ENCODE measurements at places on chromosomes 11 and 22. TPM values are rescaled to one million over a fixed set of nuclear protein-coding genes. Genes with fewer than 3 reads are reported as not detected.

The SPON1 gene
- not detected for polyA plus RNA-seq

DNA sequence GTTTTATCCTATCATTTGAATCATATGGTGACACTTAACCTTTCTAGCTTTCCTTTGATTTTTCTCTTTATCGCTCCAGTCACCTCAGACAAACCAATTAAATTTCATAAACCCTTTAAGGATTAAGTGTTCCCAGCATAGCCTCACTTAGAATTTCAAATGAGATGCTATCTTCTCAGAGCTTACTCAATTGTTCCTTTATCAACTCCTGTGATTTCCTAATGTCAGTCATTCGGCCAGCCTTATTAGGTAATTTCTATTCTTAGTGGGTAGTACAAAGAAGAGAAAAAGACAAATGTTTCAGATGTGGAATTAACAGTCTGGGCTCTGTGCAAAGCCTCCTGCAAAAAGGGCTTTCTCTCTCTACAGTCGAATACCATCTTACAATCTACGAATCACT is 77.1 kb upstream of the CCDC90B start:
- no peak for DNase-seq

- no peak for DNase-seq
These were observed 207.7 kb downstream of the CEP164 start for GRCh38 chr11:117535201-117535849.

The RIMBP3C gene
- 0.02 TPM for polyA plus RNA-seq

DNA sequence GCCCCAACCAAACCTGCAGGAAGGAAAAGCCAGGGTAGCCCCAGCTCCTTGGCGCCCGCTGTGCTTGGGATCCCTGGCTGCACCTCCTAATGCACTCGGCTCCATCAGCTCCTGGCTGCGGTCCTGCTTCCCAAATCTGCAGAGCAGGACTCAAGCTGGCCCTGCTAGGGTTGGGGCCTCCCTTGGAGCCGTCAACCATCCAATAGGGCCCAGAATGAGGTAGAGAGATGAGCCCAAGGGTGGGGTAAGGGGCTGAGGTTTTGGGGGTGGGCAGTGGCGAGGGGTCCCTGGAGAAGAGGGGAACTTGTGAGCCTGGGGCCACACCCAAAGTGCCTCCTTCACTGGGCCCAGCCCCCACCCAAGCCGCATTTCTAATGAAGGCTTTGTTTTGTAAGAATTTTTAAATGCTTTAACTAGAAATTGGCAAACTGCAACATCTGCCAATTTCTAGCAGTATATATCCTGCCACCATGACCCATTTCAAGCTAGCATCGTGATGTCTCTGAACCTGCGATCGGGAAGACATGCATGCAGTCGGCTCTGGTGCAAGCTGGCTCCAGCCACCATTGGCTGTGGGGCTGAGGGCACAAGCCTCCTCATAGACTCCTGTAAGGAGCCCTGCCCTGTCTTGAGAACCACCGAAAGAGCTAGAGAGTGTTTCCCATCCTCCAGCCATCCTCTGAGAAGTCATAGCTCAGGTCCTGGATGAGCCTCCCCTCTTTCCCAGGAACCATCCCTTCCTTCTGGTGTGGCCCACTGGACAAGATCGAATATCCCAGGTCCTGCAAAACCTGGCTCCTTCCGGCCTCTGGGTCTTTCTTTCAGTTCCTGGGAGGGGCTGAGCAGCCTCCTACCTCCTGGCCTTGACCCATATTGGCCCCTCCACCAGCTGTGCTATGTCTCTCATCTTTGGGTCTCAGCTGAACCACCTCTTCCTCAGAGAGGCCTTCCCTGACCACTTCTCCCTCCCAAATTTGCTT is 15.5 kb downstream of the C1QTNF6 start:
- no peak for DNase-seq

- DNase-seq: no peak
These were observed 23.6 kb downstream of the RCOR2 start for GRCh38 chr11:63893355-63893754.

DNA sequence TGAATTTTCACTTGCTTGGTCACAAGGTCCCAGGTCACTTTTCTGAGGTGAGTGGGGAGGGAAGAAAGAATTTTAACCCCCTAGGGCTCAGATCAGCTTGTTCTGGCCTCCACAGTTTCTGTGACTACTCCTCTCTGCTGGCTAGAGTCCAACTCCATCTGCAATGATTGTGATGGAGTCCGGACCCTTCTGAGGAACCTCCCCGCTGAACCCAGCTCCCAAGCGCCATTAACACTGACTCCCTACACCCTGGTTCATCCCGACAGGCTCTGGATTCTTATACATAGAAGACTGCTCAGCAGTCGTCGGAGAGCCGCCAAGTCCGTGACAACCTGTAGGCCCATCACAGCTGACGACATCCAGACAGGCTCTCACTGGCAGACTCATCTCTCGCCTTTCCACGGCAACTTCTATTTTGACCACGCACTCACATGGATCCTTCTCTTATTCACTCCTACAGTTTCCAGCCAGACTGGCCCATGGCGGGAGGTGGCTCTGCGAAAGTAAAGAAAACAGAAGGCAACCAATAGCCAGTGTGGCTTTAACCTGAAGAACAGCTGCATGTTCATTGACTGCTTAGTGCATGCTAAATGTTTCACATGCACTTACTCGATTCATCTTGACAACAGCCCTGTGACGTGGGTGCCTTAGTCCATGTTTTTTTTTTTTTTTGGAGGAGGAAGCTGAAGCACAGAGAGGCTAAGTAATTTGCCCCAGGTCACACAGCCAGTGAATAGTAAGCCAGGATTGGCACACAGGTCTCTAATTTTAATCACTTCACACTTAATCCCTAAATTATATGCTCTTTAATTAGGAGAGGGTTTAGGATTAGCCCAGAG is 68.0 kb upstream of the PRDM11 start:
- no peak for DNase-seq

The OR4D5 gene
- not detected for polyA plus RNA-seq
